ENCODE measurements at places on chromosomes 7 and 10.

GRCh38 chr10:80684259-80684658, 146.6 kb downstream of the SH2D4B start:
- peak; percentile 25 for DNase-seq
- H3K27me3 ChIP-seq = peaks cover 3% of the 10 kb centered on the region
- H3K4me3 ChIP-seq = no peak overlapping the region
- no peaks in the 10 kb centered on the region for H3K36me3 ChIP-seq
- no peak overlapping the region for H3K27ac ChIP-seq

- H3K27ac ChIP-seq = no peak overlapping the region
- H3K4me1 ChIP-seq = no peaks in the 10 kb centered on the region
- no peaks in the 10 kb centered on the region for H3K36me3 ChIP-seq
- no peaks in the 10 kb centered on the region for H3K27me3 ChIP-seq
- H3K4me3 ChIP-seq = no peak overlapping the region
Observed at GRCh38 chr10:19629567-19629966, 186.7 kb upstream of the PLXDC2 start.

DNA sequence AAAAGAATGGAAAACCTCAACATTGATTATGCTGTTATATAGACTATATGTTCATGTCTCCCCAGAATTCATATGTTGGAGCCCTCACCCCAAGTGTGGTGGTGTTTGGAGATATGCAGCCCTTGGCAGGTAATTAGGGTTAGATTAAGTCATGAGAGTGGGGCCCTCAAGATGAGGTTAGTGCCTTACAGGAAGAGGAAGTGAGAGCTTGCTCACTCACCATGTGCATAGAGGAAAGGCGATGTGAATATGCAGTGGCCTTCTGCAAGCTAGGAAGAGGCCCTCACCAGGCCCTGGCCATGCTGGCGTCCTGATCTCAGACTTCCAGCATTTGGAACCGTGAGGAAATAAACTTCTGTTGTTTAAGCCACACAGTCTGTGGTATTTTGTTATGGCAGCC, 14.8 kb downstream of the ZNF33A start:
- peaks cover 52% of the 10 kb centered on the region for H3K36me3 ChIP-seq
- H3K27ac ChIP-seq = no peak overlapping the region
- DNase-seq = no peak
- H3K4me3 ChIP-seq = no peak overlapping the region
- peaks cover 31% of the 10 kb centered on the region for H3K4me1 ChIP-seq
- H3K27me3 ChIP-seq = peaks cover 3% of the 10 kb centered on the region

- H3K27ac ChIP-seq = no peak overlapping the region
- peaks cover 2% of the 10 kb centered on the region for H3K27me3 ChIP-seq
- peaks cover 6% of the 10 kb centered on the region for H3K4me1 ChIP-seq
- DNase-seq = no peak
- H3K4me3 ChIP-seq = no peak overlapping the region
Observed at GRCh38 chr7:77899516-77899915, 100.9 kb downstream of the PHTF2 start.

- H3K27me3 ChIP-seq = peaks cover 14% of the 10 kb centered on the region
- no peak overlapping the region for H3K4me3 ChIP-seq
- DNase-seq = no peak
- peak overlapping the region; percentile 37 for H3K27ac ChIP-seq
- H3K4me1 ChIP-seq = peaks cover 48% of the 10 kb centered on the region
Observed at GRCh38 chr7:38292442-38292841, 19.0 kb upstream of the TARP start.

DNA sequence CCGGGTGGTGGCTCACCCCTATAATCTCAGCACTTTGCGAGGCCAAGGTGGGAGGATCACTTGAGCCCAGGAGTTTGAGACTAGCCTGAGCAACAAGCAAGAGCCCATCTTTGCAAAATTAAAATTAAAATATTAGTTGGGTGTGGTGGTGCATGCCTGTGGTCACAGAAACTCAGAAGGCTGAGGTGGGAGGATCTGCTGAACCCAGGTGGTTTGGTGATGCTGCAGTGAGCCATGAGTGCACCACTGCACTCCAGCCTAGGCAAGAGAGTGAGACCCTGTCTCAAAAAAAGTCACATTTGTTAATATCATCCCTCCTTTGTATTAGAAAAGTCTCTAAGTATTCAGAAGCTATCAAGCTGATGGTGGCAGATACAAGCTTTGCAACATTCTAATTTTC, 317.5 kb downstream of the ANKRD30A start:
- no peaks in the 10 kb centered on the region for H3K4me1 ChIP-seq
- H3K27me3 ChIP-seq = no peaks in the 10 kb centered on the region
- H3K36me3 ChIP-seq = no peaks in the 10 kb centered on the region
- no peak for DNase-seq
